ENCODE measurements at places on chromosomes 5 and 9.

GRCh38 chr5:537098-537497, 12.8 kb upstream of the SLC9A3 start:
- no peak for DNase-seq

DNA sequence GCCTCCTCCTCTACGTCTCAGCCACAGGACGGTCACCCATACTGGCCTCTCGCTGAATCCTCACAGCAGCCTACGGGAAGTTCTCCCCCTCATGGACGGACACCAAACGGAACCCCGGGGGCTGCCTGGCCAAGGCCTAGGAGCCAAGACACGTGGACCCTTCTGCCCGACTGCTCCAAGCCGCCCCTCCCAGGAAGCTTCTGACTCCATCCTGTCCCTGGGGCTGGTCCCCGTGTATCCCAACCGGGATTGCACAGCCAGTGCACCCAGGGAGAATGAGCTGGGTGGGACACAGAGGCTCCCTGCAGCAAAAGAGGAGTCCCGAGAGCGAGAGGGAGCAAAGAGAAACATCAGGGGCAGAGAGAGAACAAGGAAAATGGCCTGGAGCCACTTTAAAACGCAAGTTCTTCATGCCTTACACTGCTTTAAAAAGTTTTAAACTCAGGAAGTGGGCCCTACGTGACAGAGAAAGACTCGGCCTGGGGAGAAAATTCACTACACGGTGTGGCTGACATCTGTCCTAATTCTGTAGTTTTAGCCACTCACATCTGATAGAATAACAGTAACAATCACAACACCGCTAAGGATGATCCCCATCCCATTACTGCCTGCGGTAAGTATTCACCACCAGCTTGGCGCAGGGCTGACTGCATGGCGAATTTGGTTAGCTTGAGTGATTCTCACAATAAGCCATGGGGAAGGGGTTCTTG, 3.0 kb downstream of the FAM78A start:
- no peak for DNase-seq

DNA sequence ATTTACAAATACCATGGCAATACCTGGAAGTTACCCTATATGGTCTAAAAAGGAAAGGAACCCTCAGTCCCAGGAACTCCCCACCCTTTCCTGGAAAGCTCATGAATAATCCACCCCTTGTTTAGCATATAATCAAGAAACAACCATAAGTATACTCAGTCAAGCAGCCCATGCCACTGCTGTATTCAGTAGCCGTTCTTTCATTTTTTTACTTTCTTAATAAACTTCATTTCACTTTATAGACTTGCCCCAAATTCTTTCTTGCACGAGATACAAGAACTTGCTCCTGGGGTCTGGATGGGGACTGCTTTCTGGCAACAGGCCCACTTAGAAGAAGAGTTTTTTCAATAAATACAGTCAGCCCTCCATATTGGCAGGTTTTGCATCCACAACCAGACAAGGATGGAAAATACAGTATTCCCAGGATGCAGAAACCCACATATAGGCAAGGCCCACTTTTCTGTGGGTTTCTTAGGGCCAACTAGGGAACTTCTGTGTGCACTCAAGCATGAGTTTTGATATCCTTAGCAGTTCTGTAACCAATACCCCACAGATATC, 2.8 kb upstream of the TBCA start:
- DNase-seq = no peak

GRCh38 chr5:122773619-122774018, 1.3 kb upstream of the SNX2 start:
- no peak for DNase-seq

- DNase-seq = no peak
Observed at GRCh38 chr5:161286066-161286655, 260.4 kb downstream of the GABRB2 start.

GRCh38 chr5:27701931-27702903, 663.8 kb upstream of the CDH9 start:
- DNase-seq = peak; percentile 48

GRCh38 chr9:129889122-129889940, 54.1 kb downstream of the USP20 start:
- no peak for DNase-seq

- DNase-seq = no peak
Observed at GRCh38 chr5:113446358-113446927, 11.7 kb upstream of the TSSK1B start.

DNA sequence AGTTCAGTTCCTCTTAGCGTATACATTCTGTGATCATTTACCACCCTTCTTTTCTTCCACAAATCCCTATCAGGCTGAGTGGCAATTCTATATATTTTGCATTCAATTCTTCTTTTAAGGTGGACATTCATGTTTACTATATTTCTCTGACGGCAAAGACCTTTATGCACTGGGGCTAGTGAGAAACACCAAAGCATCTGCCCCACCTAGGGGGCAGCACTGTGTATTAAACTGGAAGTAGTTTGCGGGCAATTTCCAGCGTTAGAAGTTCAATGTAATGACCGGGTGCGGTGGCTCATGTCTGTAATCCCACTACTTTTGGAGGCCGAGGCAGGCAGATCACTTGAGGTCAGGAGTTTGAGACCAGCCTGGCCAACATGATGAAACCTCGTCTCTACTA, 27.9 kb upstream of the FBXL7 start:
- no peak for DNase-seq

DNA sequence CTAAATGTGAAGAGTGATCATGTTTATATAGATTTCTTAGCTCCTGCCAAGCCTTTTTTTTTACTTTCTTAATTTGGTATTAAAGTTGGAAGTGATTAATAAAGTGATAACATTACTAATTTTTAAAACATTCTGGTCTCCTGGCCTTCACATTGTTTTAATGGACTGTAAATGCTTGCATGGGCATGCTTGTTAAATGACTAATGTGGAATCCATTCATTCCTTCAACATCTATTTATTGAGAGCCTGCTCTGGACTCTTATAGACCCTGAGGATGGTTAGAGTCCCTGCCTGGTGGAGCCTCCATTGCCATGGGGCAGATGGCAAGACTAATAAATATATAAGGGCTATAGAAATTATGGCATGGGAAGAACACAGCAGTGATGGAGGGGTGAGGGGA, 103.5 kb downstream of the NTRK2 start:
- no peak for DNase-seq

- peak; percentile 21 for DNase-seq
Observed at GRCh38 chr9:125241863-125242739, 958 bp upstream of the HSPA5 start.

DNA sequence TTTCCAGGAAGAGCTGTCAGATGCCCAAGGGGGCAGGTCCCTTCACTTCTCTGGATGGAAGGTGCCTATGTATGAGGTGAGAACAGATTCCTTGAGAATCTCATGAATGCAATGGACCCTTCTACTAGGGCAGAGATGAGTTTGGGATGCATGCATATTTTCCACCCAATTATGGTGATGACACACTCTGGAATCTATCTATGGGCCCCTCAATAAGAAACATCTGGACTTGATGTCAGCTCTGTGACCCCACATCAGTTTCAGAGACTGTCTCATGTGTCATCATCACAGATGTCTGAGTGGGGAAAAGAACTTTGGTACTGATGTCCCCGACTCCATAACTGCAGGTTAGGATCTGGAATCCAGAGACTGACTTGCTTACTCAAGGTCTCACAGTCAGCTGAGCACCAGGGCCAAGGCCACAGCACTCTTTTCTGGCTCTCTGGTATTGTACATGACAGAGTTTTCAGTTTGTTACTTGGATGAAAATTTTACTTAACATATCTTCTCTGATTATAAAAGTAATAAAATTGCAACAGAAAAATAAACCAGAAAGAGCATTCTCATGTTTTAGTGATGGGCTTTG, 177.0 kb downstream of the DCP2 start:
- DNase-seq = no peak

DNA sequence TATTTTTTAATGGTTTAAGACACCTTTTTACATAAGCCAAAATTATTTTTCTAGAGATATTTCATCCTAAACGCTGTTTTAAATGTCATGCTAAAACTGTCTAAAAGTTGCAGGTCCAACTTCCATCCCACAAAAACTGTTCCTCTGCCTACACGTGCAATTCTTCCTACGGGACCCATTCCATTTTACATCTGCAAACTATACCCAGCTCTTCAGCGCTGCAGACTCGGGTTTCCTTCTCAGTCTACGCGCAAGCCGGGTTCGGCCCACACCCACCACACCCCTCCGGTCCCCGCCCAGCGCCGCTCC, 8.7 kb downstream of the RANBP6 start:
- DNase-seq = no peak

DNA sequence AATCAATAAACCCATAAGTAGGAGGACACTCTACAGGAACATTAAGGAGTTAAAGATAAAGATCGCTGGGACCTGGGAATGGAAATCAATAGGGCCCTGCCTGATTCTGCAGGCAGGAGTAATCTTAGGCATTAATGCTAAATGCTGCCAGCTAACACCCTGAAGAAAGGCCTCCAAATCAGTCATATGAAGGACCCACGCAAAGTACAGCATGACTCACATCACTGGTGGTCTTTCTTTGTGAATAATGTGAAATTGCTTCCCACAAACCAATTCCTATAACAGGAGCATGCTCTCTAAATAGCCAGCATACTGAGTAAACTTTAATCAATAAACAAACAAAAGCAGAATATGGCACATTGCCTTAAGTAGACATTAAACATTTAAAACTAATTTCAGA, 172.3 kb downstream of the SEMA5A start:
- DNase-seq = no peak

DNA sequence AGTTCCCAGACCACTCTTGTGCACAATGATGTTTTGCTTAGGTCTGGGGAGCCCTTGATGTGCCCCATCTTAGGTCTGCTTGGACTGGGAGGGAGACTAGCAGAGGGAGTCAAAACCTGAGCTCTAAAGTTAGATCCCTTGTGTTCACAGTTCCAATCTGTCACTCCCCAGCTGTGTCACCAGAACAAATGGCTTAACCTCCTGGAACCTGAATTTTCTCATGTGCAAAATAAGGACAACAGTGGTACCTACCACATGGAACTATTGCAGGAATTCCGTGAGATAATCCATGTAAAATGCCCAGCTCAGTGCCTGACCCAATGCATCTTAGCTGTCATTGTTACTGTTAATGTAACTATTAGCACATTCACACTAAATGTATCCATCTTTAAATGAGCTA, 45.5 kb downstream of the GALNT10 start:
- no peak for DNase-seq

GRCh38 chr5:16378762-16379161, 86.8 kb downstream of the ZNF622 start:
- DNase-seq = no peak

DNA sequence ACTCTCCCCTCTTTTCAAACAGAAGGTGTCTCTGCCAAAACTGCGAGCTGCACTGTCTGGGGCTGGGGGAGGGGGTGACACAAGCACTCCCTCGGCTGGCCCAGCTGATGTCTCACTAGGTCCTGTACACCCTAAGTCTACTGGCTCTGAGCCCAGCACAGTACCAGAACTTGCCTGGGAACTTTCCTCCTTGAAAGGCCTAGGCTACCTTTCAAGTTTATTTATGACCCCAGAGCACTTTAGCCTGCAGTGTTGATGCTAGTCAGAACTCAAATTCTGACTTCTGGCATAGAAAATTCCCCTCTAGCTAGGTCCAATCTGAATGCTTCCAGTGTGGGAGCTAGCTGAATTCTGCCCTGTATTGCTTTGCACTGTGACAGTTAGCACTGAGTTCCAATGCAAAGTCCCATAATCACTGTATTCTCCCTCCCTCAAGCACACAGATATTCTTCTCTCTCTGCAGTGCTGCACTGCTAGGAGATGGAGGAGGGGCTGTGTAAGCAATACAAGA, 10.5 kb downstream of the LURAP1L start:
- no peak for DNase-seq

DNA sequence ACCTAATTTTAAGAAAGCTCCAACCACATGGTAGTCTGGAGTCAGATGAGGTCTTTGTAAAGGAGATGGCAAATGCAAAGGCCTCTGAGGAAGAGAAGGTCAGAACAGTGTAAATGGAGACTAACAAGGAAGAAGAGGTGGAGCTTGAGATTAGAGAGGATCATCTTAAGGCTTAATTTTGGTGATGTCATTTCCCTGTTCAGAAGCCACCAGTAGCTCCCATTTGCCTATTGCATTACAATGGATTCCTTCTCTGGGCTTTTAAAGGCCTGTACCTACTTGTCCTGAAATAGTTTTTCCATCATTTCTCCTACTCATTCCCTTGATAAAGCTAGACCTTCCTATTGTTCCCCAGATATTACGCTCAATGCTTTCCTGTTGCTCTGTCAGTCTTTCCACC, 16.1 kb downstream of the PCSK5 start:
- no peak for DNase-seq
